ENCODE measurements at places on chromosomes 5 and 9. TPM values are rescaled to one million over a fixed set of nuclear protein-coding genes. Genes with fewer than 3 reads are reported as not detected.

- no peaks in the 10 kb centered on the region for H3K36me3 ChIP-seq
- no peak overlapping the region for H3K4me3 ChIP-seq
- peaks cover 25% of the 10 kb centered on the region for H3K4me1 ChIP-seq
- H3K27ac ChIP-seq, result no peak overlapping the region
These were observed 4.9 kb upstream of the IL4 start for GRCh38 chr5:132668706-132669454.

DNA sequence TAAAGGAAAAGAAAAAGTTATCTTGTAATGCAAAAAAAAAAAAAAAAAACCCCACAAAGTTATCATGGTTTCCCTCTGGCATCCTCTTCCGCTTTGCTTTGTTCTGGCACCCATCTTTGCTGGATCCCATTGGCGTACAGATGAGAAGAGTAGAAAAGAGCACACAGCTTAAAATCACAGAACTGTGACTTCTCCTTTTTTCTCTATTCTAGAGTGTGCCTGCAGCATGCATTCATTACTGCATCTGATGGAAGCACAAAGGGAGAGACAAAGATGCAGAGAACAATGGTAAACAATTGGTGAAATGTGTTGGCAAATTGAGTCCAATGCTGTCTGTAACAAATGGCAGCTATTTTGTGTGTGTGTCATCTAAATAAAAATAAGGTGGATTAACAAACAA lies 440.8 kb upstream of the PIK3R1 start:
- no peak for DNase-seq
- H3K36me3 ChIP-seq, result peaks cover 31% of the 10 kb centered on the region
- H3K27me3 ChIP-seq, result no peaks in the 10 kb centered on the region
- peak overlapping the region; percentile 36 for H3K4me3 ChIP-seq
- peak overlapping the region; percentile 99 for H3K27ac ChIP-seq
- H3K4me1 ChIP-seq, result peaks cover 67% of the 10 kb centered on the region

DNA sequence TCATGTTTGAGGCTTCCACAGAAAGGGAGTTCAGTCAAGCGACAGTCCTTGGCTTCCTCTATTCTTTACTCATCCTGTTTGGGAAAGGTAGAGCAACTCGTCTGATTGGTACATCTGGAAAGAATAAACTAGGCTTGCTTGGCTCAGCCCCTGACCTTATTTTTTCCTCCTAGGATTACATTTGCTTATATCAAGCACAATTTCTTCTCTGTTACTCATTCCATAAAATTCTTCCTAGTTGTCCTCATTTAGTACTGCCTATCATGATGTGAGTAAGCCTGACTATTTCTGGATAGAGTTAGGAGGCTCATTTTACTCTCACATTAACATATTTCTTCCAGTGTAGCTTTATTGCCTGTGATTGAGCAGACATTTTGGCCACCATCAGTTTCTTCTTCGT lies 10.9 kb upstream of the CARNMT1 start:
- H3K27ac ChIP-seq, result no peak overlapping the region
- no peaks in the 10 kb centered on the region for H3K4me1 ChIP-seq
- no peaks in the 10 kb centered on the region for H3K36me3 ChIP-seq
- DNase-seq, result no peak
- peaks cover 13% of the 10 kb centered on the region for H3K27me3 ChIP-seq

DNA sequence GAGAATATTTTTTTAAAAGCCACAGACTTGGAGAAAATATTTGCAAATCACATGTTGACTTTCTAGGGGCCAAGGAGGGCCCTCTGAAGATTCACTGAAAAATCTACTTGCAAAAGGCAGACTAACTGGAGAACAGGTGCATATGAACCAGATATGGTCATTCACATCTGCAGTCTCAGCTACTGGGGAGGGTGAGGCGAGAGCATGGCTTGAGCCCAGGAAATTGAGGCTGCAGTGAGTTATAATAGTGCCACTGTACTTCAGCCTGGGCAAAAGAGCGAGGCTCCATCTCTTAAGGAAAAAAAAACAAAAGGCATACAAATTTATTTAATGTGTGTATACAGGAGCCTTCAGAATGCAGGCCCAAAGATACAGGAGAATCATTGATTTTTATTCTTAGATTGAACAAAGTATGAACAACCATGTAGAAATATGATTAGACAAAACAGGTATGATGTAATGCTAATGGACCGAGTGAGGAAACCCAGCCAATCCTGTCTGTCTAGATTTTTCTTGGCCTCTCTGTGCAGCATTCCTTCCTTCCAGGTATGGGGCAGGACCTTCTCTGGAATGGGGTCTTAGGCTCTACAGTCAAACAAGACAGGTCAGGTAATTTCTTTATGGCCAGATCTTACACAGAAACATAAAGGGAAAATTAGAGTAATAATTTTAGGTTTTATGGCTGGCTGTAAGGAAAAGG lies 15.3 kb upstream of the SLC27A6 start:
- no peaks in the 10 kb centered on the region for H3K4me1 ChIP-seq
- H3K4me3 ChIP-seq, result no peak overlapping the region
- no peak overlapping the region for H3K27ac ChIP-seq
- DNase-seq, result no peak
- no peaks in the 10 kb centered on the region for H3K27me3 ChIP-seq

DNA sequence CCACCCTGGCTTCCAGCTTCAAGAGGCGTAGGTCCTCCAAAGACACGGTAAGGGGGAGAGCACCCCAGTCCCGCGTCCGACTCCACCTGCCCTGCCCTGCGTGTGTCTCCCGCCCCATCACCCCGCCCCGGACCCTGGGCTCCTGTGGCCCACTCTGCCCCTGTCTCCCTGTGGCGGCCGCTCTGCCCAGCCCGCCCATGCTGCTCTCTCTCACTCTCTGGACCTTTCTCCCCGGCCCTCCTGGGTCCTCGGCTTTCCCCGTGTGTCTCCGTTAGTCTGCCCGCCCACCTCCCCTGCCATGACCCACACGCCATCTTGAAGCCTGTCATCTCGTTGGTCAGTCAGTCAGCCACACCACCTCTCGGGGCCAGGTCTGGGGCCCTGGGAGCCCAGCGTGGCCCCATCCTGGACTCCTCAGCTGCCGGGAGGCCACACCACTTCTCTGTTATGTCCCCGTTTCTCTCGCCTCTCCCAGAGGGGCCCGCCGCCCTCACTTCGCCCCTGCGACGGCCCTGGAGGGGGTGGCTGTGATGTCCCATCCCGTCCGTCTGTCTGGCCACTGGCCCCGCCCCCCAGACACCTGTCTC lies 4.5 kb downstream of the LRRC26 start:
- no peaks in the 10 kb centered on the region for H3K4me1 ChIP-seq
- H3K27ac ChIP-seq, result no peak overlapping the region
- H3K4me3 ChIP-seq, result no peak overlapping the region
- peaks cover 89% of the 10 kb centered on the region for H3K27me3 ChIP-seq
- no peak for DNase-seq

- H3K27ac ChIP-seq, result no peak overlapping the region
- no peak overlapping the region for H3K4me3 ChIP-seq
- H3K27me3 ChIP-seq, result no peaks in the 10 kb centered on the region
- no peaks in the 10 kb centered on the region for H3K4me1 ChIP-seq
- peaks cover 16% of the 10 kb centered on the region for H3K36me3 ChIP-seq
These were observed 29.4 kb downstream of the IPPK start for GRCh38 chr9:92640398-92641091.

DNA sequence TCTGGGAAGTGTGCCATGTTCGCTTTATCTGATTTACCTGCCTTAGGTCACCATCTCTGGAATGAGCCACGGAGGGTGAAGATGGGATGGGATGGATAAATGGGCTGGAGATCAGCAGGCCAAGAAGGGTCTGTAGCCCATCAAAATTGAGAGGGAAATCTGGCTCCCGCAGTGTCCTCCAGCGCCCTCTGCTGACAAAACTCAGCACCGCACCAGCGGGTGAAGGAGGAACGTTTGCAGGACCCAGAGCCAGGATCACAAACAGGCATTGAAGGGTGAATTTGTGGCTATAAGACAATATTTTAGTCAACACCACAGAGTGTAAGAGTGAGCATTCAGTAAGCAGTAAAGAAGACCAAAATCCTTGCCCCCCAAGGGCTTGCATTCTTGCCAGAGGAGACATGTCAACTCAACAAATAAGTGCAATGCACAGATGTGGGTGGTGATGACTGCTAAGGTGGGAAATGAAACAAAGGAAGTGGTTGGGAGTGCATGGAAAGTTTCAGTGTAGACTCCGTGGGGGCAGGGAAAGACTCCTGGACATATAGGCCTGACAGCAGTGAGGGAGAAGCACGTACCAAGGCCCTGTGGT lies 124.4 kb downstream of the TENT4A start:
- no peak overlapping the region for H3K27ac ChIP-seq
- peaks cover 2% of the 10 kb centered on the region for H3K27me3 ChIP-seq
- peaks cover 2% of the 10 kb centered on the region for H3K36me3 ChIP-seq

CHSY3 gene
- total RNA-seq, result 0.91 TPM

DNA sequence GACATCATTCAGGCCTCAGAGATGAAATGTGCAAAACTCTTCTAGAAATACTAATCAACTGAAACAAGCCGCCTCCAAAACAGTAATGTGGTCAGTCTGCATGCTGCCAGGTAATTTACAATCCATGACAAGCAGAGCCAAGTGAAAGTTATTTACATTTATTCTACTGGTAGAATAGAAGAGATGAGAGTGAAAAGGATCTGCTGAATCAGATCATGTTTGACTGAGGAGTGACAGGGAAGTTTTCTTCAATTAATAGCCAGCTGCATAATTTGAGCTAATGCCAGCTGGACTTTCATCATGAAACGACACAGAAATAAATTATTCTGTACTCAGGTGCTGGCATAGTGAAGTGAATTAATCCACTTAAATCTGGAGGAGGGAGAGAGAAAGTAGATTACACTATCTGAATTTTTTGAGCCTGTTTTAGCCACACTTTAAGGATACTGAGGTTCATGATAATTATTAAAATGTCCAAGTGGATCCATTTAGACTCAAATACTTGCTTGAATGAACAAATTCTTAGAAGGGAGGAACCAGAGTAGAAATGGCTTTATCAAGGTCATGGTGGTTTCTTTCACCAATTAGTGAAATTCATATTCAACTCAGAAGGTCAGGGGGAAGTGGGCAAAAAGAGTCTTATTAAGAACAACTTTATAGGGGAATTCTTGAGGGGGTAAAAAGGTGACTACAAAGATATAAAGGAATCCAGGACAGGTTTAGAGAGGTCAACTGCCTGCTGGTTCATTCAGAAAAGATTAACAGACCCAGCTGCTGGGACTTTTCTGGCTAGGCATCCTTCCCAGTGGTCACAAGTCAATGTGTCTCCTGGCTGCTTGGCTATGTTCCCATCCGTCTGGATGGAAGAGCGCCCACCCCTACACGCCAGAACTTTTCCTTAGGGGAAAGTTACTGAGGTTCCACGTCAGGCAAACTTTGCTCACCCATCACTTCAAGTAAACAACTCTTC lies 350.4 kb downstream of the PDE4D start:
- no peaks in the 10 kb centered on the region for H3K27me3 ChIP-seq
- no peaks in the 10 kb centered on the region for H3K36me3 ChIP-seq
- no peak overlapping the region for H3K27ac ChIP-seq

GRCh38 chr9:80366626-80367025 lies 794.9 kb downstream of the TLE4 start:
- no peaks in the 10 kb centered on the region for H3K27me3 ChIP-seq
- H3K27ac ChIP-seq, result no peak overlapping the region
- peaks cover 5% of the 10 kb centered on the region for H3K36me3 ChIP-seq
- no peak overlapping the region for H3K4me3 ChIP-seq
- no peaks in the 10 kb centered on the region for H3K4me1 ChIP-seq
- no peak for DNase-seq

GRCh38 chr5:157942595-157942994 lies 83.7 kb upstream of the CLINT1 start:
- H3K4me1 ChIP-seq, result no peaks in the 10 kb centered on the region
- no peak for DNase-seq
- no peak overlapping the region for H3K4me3 ChIP-seq

PRLR gene
- 0.64 TPM for total RNA-seq

GRCh38 chr5:156497804-156498208 lies 170.8 kb downstream of the SGCD start:
- H3K4me1 ChIP-seq, result peaks cover 11% of the 10 kb centered on the region
- no peak overlapping the region for H3K4me3 ChIP-seq
- H3K27me3 ChIP-seq, result no peaks in the 10 kb centered on the region
- no peaks in the 10 kb centered on the region for H3K36me3 ChIP-seq
- no peak for DNase-seq

GRCh38 chr5:177396078-177396477 lies 4.4 kb downstream of the PFN3 start:
- H3K4me3 ChIP-seq, result no peak overlapping the region
- H3K27me3 ChIP-seq, result peaks cover 3% of the 10 kb centered on the region
- peaks cover 8% of the 10 kb centered on the region for H3K4me1 ChIP-seq
- H3K36me3 ChIP-seq, result no peaks in the 10 kb centered on the region
- H3K27ac ChIP-seq, result no peak overlapping the region
- no peak for DNase-seq

DNA sequence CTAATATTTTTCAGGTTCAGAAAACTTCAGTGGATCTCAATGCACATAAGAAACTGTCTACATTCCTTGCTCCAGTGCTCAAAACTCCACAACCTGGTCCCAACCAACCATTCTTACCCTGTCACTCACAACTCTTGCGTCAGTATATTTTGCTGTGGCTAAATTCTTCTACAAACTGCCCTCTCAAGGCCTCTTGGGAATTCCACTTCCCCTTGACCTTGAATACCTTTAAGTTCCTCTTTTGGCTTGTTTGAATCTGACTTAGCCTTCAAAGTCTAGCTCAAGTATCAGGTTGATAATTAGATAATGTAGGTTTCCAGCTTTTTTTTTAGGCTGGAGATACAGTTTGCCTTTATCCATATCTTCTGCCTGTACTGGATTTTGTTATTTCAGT lies 128.3 kb downstream of the SLF1 start:
- no peaks in the 10 kb centered on the region for H3K36me3 ChIP-seq
- no peak overlapping the region for H3K4me3 ChIP-seq
- DNase-seq, result no peak
- H3K27me3 ChIP-seq, result no peaks in the 10 kb centered on the region

- H3K27me3 ChIP-seq, result no peaks in the 10 kb centered on the region
- no peak overlapping the region for H3K4me3 ChIP-seq
- no peak for DNase-seq
- peaks cover 26% of the 10 kb centered on the region for H3K4me1 ChIP-seq
These were observed 105.1 kb upstream of the CTSL start for GRCh38 chr9:87620731-87621322.

DNA sequence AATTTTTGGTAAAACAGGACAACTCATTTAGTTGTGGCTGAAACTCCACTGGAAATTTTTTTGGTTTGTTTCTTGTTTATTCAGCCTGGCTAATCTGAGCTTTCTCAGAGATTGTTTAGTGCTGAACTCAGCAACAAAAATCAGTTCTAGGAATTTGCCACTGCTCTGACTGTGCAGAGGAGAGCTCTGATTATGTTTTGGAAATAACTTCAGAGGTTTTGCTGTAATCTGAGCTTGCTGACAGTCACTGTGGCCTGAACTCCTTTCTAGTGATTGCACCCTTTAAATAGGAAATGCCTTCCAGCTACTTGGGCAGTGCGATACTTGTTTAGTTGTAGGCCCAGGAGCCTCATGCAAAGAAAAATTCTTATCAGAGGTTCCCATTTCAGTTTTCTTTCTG lies 60.2 kb downstream of the OSTF1 start:
- H3K4me1 ChIP-seq, result peaks cover 4% of the 10 kb centered on the region
- H3K27me3 ChIP-seq, result no peaks in the 10 kb centered on the region
- no peak overlapping the region for H3K4me3 ChIP-seq
- H3K36me3 ChIP-seq, result peaks cover 8% of the 10 kb centered on the region
- H3K27ac ChIP-seq, result no peak overlapping the region

GRCh38 chr5:126794157-126794828 lies 17.4 kb downstream of the LMNB1 start:
- no peak overlapping the region for H3K4me3 ChIP-seq
- peaks cover 15% of the 10 kb centered on the region for H3K36me3 ChIP-seq
- H3K4me1 ChIP-seq, result peaks cover 40% of the 10 kb centered on the region
- no peaks in the 10 kb centered on the region for H3K27me3 ChIP-seq

Data from neural crest cell (in vitro differentiated cells).